ENCODE measurements at places on chromosomes 11 and 22.

- DNase-seq: no peak
Measured at GRCh38 chr11:93646399-93646798, 15.1 kb upstream of the CEP295 start.

- no peak for DNase-seq
Measured at GRCh38 chr11:20289732-20290131, 73.8 kb upstream of the HTATIP2 start.

- no peak for DNase-seq
Measured at GRCh38 chr11:75330291-75330690, 21.2 kb downstream of the ARRB1 start.

GRCh38 chr11:10208131-10208575, 85.9 kb downstream of the SBF2 start:
- peak; percentile 23 for DNase-seq

GRCh38 chr11:124807660-124808270, 7.6 kb upstream of the MSANTD2 start:
- no peak for DNase-seq

GRCh38 chr22:39530692-39531331, 1.7 kb downstream of the RPS19BP1 start:
- no peak for DNase-seq

DNA sequence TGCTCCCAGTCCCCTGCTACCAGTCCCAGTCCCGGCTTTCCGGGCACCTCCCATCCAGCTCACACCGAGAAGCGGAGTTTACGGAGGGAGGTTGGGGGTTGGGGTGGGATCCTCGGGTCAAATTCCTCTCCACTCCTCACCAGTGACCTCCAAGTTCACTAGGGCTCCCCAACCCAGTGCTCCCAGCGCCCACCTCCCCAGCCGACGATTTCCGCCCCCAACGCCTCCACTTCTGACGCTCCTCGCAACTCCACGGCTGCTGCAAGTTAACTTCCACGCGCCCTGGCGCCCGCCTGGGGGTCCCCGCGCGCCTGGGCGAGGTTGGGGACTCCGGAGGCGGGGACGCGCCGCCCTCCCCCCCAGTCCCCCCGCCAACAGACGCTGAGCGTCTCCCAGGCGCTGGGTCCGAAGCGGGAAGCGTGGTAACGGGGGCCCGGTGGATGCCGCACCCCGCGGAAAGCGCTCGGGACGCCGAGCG, 526 bp downstream of the TPST2 start:
- DNase-seq: no peak

DNA sequence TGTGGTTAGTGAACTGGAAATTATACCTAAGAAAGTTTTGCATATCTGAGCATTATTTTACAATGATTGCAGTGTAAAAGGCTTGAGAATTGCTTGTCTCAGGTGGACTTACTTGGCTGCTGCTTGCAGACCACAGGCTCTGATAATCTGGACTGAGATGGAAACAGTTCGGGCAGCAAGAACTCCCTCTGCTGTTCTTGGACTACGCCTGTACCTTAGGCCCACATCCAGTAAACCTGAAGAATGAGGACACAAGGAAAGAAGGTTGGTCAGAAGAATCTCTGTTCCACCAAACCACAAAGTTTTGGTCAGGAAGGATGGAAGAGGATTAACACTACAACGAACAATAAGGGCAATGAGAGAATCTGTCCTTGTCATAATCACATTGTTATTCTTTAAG, 80.1 kb downstream of the C2CD3 start:
- DNase-seq: no peak

GRCh38 chr11:129999407-129999806, 3.2 kb downstream of the PRDM10 start:
- no peak for DNase-seq

GRCh38 chr11:11807811-11808782, 33.7 kb upstream of the USP47 start:
- no peak for DNase-seq

- peak; percentile 42 for DNase-seq
Measured at GRCh38 chr11:66337103-66337899, 1.1 kb upstream of the RIN1 start.

GRCh38 chr11:10891151-10891720, 33.4 kb upstream of the ZBED5 start:
- no peak for DNase-seq

- no peak for DNase-seq
Measured at GRCh38 chr11:9765320-9766101, 101.6 kb downstream of the SWAP70 start.

DNA sequence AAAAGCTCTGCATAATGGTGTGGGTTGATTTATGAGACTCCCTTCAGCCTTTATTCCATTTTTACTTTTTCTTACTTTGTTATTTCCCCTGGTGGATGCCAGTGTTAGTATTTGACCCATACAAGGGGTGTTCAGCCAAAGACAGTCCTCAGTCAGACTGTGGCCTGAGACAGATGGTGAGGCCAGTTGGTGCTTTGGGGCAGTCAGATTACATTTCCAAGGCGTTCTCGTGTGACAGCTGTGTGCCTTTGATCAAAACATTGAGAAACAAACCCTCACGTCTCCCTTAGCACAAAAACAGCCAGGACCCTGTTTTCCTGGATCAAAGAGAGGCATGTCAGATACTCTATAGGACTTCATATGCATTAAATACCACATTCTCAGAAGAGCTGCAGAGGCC, 31.3 kb upstream of the SLN start:
- no peak for DNase-seq

DNA sequence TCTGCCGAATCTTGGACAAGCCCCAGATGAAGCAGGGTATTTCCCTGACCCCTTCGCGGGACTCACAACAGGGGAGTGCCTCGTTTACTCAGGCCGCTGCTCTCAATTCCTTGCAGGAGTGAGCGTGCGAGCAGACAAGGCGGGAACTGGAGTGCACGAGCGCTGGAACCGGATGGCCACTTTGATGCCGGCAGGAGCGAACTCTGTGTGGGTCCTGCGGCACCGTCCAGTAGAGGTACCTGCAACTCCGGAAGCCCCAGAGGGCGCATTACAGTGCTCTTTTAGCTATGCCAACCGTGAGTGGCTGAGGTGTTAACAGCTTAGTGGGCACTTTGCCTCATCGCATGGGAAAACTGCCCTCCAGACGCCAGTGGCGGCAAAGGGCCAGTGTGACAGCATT, 182.3 kb upstream of the ANO3 start:
- no peak for DNase-seq

Data from 8988T (cell line).